ENCODE measurements at places on chromosomes 11 and 22.

DNA sequence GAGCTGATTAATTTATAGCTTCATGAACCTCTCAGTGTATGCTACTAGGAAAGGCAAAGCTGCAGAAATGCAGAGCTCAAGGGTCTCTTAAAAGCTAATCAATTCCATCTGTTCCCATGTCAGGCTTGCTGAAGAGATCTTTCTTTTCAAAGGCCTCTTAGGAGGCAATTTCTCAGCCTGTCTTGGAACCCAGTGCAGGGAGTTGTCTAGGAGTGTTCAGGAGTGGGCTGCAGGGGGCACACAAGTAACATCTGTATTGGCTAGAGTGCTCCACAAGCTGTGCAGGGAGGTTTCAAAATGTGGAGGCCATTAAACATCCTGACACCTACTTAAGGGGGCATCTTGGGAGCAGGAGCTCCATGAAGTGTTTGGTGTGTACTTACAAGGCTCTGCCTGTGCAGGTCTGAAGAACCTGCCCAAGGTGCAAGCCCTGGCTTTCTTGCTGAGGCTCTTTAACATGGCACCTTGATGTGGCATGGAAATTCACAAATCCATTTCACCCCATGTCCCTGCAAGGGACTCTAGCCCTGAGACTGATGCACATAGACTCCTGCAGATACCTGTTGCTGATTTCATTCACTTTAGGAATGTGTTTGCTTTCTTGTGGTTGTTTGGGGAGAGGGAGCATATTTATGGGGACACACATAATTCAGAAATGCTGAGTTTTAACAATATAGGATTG, 134.7 kb downstream of the ME3 start:
- no peak for DNase-seq

DNA sequence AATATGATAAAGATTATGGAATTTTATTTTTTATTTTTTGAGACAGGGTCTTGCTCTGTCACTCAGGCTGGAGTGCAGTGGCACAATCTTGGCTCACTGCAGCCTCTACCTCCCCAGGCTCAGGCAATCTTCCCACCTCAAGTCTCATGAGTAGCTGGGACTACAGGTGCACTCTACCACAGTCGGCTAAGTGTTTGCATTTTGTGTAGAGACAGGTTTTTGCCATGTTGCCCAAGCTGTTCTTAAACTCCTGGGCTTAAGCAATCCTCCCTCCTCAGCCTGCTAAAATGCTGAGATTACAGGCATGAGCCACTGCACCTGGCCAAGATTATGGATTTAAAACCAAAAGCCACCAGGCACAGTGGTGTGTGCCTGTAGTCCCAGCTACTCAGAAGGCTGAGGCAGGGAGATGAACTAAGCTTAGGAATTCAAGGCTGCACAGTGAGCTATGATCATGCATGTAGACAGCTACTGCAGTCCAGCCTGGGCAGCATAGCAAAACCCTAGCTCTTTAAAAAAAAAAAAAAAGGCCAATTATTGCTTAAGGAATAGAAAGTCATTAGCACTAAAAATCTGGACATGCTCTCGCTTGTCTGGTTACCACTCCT, 20.2 kb upstream of the CCND1 start:
- DNase-seq, result no peak

DNA sequence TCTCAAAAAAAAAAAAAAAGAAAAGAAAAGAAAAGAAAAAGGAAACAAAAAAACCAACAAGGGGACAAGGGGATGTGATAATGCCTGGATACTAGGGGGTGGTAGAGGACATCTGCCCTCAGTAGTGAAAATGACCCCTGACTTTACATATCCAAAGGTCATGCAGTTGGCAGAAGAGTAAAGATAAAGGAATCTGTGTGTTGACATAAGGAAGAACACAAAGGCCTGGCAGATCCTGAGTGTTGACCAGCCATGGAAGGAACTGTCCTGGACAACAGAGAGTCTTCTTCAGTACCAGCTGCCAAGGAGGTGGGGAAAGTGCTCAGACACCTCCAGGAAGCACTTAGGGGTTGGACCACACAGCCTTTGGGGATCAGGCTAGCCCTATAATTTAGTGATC, 12.6 kb downstream of the SLC43A1 start:
- DNase-seq, result no peak

- DNase-seq, result peak; percentile 40
Observed at GRCh38 chr11:78419327-78419726, 1.7 kb upstream of the GAB2 start.

- DNase-seq, result peak; percentile 64
Observed at GRCh38 chr11:28697920-28698827, 590.0 kb downstream of the METTL15 start.

DNA sequence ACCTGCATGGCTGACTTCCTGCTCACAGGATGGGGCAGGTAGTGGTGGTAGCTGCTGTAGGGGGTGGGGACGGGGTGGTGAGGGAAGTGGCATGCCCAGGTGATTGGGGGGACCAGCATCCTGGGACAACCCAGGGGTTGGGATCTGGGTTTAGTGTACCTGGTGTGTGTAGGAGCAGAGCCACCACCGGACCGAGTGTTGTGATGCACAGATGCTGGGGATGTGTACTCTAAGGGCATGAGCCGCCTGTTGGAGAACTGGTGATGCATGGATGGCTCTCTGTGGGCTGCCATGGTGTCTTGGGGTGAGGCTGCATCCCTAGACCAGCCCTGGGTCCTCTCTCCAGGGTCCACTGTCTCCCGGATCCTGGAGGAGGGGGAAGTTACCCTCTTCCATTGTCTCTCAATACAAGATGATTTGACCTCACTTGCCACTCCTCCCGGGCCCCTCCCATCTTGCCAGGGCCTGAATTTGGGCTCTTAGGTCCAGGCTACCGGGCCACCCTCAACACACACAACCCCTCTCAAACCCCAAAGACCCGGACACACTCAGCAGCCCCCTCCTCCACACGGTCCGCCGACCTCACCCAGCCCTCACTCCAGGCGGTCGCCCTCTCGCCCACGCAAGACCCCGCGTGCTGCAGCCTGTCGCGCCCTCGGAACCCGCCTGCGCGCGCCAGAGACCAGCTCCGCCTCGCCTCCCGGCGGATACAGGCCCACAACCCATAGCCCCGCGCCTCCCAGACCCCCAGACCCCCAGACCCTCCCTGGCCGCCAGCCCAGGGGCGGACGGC, 619 bp downstream of the LRRC75B start:
- no peak for DNase-seq

All from body of pancreas (tissue), 4 donors.